ENCODE measurements at places on chromosomes 12 and 14.

- DNase-seq = peak; percentile 17
Observed at GRCh38 chr14:52312931-52313355, 1.2 kb upstream of the PTGER2 start.

GRCh38 chr14:101318271-101318670, 243.0 kb upstream of the DIO3 start:
- no peak for DNase-seq

DNA sequence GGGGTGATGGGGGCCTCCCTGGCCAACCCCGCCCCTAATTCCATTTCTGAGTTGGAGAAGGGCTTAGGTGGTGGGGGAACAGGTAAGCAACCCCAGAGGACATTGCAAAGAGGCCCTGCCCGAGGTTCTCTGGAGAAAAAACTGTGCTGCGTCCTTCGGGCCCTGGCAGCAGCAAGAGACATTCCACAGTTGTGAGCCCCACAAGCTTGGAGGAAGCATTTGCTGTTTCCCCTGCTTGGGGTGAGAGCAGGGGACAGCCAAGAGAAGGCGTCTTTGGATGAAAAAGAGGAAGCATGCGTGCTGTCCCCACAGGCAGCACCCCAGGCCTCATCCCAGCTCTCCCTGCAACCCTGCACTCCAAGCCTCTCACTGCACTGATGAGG, 1.3 kb downstream of the BDKRB2 start:
- no peak for DNase-seq

- DNase-seq = no peak
Observed at GRCh38 chr12:47786662-47787280, 13.7 kb downstream of the SLC48A1 start.

GRCh38 chr12:12365931-12366431, 9.1 kb downstream of the BORCS5 start:
- DNase-seq = no peak

DNA sequence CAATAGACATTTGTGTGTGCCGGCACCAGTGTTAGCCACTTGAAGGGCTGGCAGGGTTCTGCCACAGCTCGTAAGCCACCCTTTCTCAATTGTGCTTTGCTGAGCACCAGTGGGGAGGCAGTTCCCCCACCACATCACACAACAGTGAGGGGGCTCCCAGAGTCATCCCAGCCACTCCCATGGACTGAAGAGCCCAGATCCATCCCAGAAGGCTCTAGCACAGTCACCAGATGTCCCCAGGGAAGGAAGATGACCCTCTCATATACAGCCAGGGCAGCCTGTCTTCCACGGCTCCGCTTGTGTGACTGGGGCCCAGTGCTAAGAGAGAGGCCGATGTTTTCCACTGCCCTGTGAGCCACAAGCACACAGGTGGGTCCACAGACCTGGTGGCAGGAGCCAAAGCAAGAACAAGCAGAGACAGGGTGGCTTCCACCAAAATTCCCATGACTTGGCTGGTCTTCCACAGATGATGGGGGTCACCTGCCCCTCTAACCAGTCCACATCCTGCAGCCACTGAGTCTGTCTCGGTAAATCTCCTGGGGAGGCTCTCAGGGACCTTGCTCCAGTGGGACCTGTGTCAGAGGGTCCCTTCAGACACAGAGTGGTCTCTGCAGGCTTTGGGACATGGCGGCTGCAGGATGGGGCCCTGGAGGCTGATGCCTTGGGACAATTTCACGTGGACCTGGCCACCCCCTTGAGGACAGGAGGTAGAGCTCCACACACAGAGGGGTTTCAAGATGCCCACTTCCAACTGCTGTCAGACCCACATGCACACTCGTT, 71.9 kb upstream of the DDX11 start:
- DNase-seq = no peak

DNA sequence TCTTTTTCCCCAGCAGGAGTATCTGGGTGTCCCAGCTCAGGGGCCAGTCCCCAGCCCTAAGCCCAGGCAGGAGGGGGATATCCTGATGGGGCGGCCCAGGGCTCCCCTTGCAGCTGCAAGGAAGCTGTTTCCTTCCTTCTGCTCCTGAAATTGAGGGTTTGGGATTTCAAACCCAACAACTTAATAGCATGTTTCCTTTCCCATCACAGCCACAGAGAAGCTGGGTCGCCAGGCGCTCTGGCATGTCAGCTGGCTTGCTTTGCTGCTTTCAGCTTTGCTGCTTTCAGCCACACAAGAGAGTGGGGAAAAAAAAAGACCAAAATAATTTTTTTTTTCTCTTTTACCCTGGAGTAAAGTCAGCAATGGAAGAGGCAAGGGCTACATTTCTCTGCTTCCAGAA, 30.0 kb downstream of the HVCN1 start:
- no peak for DNase-seq

DNA sequence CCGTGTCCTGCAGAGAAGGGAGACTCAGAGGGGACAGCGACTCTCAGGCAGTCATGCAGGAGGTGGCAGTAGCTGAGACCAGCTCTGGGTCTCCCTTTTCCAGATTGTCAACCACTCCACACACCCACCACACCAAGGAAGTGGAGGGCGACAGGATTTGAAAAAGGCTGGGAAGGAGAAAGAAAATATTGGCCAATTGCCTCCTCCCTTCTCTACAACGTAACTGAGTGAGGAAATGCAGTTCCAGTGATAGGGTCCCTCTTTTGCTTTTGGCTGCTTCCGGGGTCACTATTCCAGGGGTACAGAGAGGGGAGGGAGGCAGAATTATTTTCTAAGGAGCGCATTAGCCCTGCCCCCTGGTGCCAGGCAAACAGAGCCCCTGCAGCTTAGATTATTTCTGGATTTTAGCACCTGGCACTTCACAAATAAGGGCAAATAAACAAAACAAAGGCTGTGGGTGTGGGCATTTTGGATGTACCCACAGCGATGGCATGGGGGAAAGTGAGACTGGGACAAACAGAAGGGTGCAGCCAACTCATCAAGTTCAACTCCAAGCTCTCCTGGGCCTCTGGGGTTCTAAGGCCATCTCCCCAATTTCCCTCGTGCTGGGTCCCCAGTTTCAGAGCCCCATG, 20.4 kb downstream of the ASB2 start:
- DNase-seq = no peak

DNA sequence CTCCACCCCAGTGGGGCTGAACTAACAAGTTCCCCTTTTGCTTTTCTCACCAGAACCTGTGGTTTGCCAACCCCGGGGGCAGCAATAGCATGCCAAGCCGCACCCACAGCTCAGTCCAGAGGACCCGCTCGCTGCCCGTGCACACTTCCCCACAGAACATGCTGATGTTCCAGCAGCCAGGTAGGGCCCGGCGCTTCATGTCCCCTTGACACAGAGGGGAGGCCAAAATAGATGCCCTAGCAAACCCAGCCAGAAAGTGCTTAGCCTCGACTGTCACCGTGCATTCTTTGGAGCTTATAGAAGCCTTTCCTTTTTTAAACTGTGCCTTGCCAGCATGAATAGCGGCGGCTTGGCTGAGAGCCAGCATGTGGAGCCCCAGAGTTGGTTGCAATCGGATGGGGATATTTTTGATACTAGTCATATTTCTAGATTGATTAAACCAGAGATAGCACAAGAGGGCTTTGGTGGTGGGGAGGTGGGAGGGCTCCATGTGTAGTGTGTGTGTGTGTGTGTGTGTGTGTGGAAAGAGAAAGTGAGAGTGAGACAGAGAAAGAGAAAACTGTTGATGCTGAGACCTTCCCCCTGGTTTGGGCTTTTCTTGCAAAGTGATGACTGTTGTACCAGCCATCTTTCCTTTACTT, 126.1 kb downstream of the GCH1 start:
- DNase-seq = no peak

GRCh38 chr14:101072531-101072930, 169.0 kb upstream of the RTL1 start:
- DNase-seq = no peak

- DNase-seq = no peak
Observed at GRCh38 chr12:105468464-105468863, 138.0 kb downstream of the C12orf75 start.

DNA sequence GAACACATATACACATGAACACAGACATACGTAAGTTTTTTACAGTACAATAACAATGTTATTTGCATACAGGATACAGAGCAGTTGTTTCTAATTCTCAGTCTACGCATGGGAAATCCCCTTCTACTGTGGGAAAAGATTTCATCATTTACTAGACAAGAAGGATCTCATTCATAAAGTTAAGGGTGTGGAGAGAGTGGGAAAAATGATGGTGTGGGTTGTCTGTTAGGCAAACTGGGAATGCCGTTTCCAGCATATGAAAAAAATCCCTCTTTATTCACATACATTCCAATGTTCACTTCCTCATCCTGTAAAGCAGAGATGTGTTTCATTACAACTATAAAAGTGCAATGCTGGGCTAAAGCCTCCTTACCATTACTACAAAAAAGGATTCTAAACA, 120.9 kb downstream of the SINHCAF start:
- DNase-seq = no peak

DNA sequence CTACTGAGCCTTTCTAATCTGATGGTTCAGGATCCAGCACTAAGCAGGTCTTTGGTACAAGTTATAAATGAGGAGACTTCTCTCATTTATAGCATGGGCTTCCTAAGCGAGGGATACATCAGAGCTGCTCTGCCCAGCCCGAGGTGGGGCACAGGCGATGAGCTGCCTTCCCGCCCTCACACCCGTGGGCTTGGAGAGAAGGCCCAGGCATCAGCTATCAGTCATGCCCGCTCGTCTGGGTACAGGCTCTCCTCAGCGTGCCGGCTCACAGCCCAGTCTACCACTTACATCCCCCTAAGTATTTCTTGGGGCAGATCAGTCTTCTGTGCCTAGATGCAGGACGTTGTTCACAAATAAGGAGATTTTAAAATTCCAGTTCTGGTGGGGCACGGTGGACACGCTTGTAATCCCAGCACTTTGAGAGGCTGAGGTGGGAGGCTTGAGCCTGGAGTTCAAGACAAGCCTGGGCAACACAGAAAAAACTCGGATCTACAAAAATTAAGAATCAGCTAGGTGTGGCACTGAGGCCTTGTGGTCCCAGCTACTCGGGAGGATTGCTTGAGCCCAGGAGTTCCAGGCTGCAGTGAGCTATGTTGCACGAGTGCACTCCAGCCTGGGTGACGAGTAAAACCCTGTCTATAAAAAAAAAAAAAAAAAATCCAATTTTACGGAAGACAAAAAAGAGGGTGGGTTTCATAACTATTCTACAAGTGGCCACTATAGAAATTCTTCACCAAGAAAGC, 57.0 kb downstream of the CCDC88C start:
- DNase-seq = no peak

DNA sequence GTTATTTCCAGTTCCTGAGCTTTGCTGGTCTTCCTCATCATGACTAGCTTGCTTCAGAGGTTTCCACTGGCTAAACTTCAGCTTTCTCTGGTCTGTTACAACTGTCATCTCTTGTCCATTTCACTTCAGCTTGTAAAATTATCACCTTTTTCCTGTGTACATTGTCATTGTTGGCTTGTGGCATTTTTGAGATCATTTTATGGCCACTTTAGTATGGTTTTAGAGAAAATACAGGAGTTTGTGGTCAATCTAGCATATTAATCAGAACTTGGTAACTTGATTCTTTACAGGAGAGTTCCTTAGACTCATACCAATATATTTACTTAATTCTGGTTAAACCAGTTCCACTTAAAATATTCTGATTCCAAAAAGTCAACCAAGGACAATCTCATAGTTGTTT, 235.9 kb upstream of the KITLG start:
- DNase-seq = no peak

- no peak for DNase-seq
Observed at GRCh38 chr12:112891093-112892024, 15.4 kb upstream of the OAS1 start.

DNA sequence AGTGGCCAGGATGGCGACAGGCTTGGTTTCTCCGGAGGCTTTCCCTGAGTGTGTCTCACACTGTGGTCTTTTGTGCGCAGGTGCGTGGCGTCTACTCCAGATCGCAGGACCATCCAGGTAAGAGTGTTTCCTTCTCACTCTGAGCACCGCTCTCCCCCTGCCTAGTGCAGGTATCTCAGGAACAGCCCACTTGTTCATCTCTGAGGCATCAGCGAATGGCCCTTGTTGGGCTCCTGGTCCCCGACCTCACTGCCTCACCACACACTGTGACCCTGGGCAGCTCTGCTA, 781 bp downstream of the ADGRD1 start:
- DNase-seq = no peak

DNA sequence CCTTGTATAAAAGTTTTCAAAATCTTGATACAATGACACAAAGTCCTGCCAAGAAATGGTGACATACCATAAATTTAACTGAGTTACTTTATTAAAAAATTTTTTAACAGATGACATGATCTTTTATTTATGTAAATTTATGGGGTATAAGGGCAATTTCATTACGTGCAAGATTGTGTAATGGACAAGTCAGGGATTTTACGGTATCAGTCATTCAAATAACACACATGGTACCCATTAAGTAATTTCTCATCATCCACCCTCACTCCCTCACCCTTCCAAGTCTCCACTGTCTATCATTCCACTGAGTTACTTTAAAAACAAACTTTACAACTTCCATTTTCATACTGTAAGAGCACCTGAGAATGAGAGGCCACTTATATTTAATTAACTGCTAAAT, 37.4 kb downstream of the SPTLC2 start:
- no peak for DNase-seq

DNA sequence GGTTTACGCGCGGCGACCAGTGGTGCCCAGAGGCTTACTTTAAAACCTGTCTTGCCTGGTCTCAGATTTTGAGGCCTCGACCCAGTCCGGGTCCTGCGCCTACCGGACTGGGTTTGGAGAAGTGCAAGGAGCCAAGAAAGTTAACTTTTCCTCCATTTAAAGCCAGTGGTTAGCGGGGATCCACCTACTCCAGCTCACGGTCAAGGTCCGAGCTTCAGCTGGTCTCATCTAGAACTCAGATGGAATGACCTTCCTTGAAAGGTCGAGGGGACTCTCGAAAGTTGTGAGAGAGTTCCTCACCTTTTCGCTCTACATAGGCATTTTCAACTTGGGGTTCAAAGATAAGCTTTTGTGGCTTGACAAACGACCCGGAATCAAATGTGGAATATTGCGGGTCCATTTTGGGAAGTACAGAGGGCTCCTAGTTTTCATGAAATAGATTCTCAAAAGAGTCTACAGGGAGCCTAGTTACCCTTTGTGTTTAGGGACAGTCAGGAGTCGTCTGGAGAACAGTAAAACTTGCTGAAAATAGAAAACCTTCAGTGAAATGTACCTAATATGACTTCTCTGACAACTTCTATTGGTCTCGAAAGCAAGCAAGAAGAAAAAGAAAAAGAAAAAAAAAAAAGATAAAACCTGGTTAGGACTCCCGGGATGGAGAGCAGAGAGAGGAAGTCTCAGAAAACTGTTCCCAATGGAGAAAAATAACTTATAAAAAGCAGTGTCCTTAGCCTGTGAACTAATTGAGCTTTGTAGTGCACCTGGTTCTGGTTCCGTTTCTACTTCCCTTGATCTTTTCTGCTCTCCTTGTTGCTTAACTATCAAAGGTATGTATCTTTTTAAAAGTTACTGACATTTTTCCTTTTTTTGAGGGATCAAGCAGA, 1.4 kb downstream of the KCNMB4 start:
- no peak for DNase-seq

DNA sequence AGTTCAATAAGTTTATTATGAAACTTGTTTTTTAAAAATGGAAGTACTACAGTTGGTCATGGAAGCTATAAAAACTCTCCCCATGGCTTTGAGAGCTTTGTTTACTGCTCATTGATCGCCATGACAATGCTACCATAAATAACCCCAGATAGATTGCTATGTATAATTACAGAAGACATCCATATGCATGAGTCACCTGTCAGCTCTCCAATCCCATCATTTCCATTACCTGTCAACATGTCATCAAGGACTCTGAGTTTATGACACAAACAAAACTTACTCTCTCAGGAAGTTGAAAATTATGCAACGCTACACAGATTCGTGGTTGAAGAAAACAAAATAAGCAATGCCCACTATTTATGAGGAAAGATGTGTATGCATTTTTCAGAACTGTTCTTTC, 144.4 kb downstream of the SEC23A start:
- DNase-seq = no peak

GRCh38 chr12:81699551-81699950, 59.6 kb downstream of the PPFIA2 start:
- no peak for DNase-seq

Measured in stimulated activated naive CD4-positive, alpha-beta T cell (primary cell).